ENCODE measurements at places on chromosomes 11 and 22. TPM values are rescaled to one million over a fixed set of nuclear protein-coding genes. Genes with fewer than 3 reads are reported as not detected.

- DNase-seq, result peak; percentile 1
These were observed 26.6 kb downstream of the ZBED4 start for GRCh38 chr22:49880281-49880680.

DNA sequence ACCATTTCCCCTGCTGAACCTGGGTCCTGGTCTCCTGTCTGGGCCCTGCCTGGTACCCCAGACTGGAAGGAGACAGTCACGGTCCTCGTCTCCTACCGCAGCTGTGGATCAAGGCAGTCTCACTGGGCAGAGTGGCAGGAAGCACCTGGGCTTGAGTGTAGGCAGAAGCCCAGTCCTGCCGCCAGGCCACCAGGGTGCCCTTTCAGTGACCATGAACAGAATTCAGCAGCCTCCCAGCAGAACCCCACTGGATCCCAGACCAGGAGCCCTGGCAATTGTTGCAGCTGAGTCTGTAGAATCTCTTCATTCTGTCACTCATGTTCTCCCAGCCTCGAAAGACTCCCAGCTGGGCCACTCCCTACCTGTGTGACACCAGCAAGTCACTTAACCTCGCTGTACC lies 25.5 kb upstream of the CREB3L1 start:
- DNase-seq, result no peak

Gene TOB2
- total RNA-seq, result 36.1 TPM

Gene RASSF10
- 3.9 TPM for total RNA-seq

DNA sequence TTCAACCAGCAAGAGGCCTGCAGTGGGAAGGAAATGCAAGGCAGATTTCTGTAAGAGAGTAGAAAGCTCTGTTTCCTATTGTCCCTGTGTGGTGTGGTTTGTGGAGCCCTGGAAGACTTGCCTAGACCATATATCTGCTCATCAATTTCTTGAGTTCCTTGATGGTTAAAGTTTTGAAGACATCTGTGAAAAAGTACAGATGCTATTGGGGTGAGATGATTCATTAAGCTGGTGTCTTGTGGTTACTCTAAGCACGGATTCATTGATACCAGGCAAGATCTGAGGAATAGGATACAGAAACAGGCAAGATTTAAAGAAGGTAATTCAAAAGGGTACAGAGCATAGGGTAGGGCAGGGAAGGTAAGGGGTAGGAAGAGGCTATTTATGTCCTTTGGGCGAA lies 275.8 kb upstream of the SESN3 start:
- DNase-seq, result no peak

GRCh38 chr22:37419370-37419968 lies 7.8 kb downstream of the ELFN2 start:
- DNase-seq, result no peak

Gene C1QTNF5
- 6.2 TPM for total RNA-seq

GRCh38 chr11:14980854-14981253 lies 8.7 kb upstream of the CALCA start:
- no peak for DNase-seq

DNA sequence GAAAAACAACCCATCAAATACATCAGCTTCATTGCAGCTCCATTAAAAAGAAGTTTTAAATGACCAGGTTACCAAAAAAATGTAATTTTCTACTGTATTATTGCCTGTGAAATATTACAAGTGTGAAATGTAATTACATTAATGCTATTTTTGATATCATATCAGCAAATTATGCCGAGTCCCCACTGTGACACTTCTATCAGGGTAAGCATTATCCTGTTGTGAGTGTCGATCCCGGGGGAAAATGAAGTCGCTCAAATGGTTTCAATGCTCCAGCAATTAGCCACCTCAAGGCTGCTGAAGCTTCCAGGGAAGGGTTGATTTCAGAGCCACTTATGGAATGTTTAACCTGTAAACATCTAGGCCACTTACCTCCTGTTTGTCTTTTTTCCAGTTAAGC lies 70.4 kb downstream of the RCN1 start:
- DNase-seq, result no peak

- no peak for DNase-seq
These were observed 5.1 kb upstream of the CDKN1C start for GRCh38 chr11:2890466-2891294.

- DNase-seq, result no peak
These were observed 33.5 kb upstream of the RASL10A start for GRCh38 chr22:29348956-29349355.

Gene NAGA
- total RNA-seq, result 26.3 TPM

- no peak for DNase-seq
These were observed 23.8 kb downstream of the PARVB start for GRCh38 chr22:44047891-44048301.

GRCh38 chr22:38453066-38453672 lies 1.8 kb downstream of the KCNJ4 start:
- no peak for DNase-seq

Gene SLC22A25
- total RNA-seq, result not detected

Gene GLYATL1
- total RNA-seq, result 0.84 TPM

Gene SCGB1D2
- not detected for total RNA-seq

DNA sequence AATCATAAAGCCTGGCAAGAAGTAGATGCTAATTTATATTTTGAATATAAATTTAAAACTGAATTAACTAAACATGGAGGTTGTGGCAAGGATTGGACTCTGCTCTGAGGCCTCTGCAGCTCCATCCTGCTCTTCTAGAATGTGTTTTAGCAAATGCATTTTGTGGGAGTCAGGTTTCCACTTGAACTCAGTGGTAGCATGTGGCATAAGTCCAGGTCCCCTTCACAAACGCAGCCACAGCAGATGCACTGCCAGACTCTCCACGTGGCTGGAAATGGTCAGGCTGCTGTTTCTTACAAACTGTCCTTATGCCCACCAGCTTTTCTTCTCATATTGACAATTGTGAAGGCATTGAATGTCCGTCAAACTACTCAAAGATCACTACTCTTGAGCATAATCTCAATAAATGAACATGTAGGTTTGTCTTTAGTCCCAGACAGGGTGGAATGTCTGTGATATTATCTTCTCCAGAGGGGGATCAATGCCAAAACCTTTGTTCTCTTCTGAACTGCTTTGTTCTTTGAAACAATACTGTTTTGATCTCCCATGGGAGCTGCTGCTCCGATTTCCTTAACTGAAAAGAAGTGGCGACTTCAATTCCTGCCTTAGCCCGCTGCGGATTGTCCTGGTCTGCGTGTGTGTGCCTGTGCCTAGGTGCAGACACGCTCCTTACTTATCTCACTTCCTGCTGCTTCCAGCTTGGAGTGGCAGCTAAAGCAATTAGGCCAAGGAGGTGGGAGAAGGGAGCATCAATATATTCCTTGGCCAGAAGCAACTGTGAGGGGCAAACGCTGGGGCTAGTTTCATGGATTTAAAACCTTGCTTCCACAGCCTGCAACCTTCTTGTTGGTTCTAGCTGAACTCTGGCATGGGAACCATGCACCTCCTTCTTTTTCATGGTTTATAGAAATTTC lies 24.2 kb downstream of the EIF4G2 start:
- no peak for DNase-seq

DNA sequence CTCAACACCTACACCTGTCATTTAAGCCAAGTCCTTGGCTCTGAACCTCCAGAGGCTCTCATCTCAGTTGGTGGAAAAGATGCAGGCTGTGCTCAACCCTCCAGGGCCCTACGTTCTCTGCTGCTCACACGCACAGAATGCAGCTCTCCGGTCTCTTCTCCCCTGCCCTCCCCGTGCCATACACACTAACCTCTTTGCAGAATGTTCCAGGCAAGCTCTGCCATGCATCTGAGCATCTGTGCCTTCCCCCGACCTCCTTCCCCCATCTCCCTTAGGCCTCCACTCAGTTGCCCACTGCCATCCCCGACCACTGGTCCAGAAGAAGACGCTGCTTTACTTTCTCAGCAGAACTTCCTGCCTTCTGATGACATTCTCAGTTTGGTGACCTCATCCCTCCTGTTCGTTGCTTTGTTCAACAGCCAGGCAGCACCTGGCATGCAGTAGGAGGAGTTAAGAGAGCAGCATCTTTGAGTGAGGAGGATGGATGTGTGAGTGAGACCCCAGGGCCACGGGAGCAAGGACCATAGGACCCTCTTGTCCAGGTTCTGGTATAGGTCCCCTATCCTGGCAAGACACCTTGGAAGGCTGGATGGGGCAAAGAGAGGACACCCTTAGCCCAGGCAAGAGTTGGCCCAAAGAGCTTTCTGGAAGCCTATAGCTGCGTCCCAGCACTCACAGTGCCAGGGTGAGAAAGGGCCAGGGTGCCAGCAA lies 598.0 kb downstream of the BRD1 start:
- DNase-seq, result no peak

Gene DLG2
- 1.8 TPM for total RNA-seq

Gene MS4A14
- not detected for total RNA-seq

- no peak for DNase-seq
These were observed 5.5 kb upstream of the NFAM1 start for GRCh38 chr22:42437488-42438292.

- DNase-seq, result no peak
These were observed 109.5 kb downstream of the FANCF start for GRCh38 chr11:22516111-22516510.

DNA sequence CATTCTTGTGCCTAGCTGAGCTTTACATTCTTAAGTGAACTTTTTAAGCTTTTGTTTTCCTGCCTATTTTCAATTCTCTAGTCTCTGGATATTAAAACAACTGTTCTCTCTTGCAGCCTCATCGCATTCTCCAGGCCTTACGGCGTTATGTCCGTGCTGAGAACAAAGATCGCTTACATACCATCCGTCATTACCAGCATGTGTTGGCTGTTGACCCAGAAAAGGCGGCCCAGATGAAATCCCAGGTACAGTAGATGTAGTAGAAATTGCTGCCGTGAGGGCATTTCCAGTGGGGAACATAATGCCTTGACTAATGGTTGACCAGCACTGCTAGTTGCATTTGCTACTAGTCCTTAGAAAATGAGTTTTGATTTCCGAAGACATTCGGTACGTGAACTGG lies 29.7 kb upstream of the ST14 start:
- DNase-seq, result no peak

Gene EMSY
- 15.2 TPM for total RNA-seq

Gene MISFA
- not detected for total RNA-seq

DNA sequence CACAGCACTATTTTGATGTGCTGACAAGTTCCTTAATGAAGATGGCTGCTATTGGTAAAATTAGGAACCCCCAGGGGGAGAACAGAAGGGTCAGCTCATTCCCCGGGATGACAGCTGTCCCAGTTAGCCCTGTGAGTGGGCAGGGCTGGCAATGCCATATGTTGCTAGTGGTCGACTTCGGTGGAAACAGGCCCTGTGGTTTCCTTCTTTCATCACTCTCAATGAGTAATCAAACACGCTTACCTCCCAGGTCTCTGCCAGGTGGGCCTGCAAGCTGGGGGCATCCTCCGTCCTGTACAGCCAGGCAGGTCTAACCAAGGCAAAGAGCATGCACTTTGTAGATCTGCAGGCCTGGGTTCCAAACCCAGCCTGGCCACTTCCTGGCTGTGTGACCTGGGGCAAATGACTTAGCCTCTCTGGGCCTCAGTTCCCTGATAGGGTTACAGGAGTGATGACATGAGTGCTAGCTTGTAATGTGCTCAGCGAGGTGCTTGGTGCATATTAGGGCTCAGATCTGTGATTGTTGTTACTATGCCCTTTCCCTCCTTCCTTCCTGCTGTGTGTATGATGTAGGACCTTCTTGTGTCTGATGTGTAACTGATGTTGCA lies 85.2 kb downstream of the TSPAN18 start:
- DNase-seq, result no peak

- no peak for DNase-seq
These were observed 39.7 kb downstream of the RRP8 start for GRCh38 chr11:6563667-6564066.

DNA sequence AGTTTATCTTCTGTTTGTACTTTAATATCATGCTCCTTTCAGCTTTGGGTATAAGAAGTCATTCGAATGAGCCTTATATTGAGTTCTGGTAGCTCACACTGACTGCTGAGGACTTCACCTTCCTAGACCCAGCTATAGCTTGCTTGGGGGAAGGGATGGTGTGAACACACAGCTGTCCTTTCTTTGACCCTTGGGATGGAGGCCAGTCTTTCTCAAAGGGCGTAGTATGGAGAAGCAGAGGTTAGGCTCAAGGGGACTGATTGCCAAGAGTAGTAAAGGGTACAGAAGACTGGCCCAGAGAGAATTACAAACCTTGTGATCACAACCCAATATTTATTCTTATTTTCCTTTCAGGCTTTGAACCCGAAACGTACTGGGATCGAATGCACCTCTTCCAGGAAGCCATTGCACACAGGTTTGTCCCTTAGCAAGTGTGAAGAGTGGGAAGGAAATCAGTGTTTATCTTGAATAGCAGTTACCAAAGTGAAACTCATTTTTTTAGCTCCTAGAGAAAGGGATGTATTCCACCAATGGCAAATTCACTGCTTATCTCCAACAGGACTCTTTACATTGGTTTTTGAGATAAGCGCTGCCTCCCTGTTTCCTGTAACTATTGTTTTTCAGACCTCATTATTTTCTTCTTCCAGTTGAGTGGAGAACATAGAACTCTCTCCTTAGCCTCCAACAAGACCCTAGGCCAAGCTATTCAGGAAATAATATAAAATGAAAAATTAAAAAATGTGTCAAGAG lies 42.8 kb upstream of the YWHAH start:
- no peak for DNase-seq

All from kidney epithelial cell (primary cell).